ENCODE measurements at places on chromosomes 11 and 22.

DNA sequence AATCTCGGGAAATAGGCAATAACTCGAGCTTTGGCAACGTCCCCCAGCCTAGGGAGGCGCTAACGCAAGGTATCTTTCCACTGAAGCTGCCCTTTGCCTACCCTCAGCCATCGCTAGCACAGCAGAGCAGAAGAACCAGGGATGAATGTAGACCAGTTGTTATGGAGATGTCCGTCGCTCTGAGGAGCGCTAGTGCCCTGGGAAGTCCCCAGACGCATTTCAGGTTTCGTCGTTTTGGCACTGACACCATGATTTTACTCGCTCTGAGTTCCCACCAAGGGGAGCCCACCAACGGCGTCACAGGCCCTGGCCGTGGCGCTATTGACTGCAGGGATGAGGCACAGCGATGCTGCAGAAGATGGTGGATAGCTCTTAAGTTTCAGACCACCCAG is 22.7 kb upstream of the BDNF start:
- DNase-seq: no peak

- DNase-seq: no peak
These were observed 966 bp downstream of the AHNAK start for GRCh38 chr11:62545437-62546243.

- DNase-seq: no peak
These were observed 2.6 kb downstream of the PATZ1 start for GRCh38 chr22:31343235-31344191.

- DNase-seq: no peak
These were observed 24.1 kb upstream of the CDC42EP2 start for GRCh38 chr11:65290448-65291165.

DNA sequence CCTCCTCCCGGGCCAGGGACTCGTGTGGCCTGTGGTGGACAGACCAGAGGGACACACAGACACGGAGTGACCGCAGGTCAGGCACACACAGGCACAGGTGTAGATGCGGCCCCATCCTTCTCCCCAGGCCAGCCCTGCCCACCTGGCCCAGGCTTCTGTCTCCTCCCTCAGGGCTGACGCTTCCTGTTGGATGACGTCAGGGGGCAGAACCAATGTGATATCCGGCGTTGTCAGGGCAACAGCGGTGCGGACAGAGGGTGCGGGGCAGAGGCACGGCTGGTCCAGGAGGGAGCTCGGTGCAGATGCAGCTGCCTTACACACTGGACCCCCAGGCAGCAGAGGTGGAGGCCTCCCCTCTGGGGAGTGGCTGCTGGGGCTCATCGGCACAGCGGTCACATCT is 2.9 kb upstream of the TUBGCP6 start:
- DNase-seq: no peak

GRCh38 chr11:15929371-15929901 is 426.9 kb downstream of the SOX6 start:
- DNase-seq: no peak

GRCh38 chr11:80146232-80146631 is 705.4 kb upstream of the TENM4 start:
- DNase-seq: no peak

DNA sequence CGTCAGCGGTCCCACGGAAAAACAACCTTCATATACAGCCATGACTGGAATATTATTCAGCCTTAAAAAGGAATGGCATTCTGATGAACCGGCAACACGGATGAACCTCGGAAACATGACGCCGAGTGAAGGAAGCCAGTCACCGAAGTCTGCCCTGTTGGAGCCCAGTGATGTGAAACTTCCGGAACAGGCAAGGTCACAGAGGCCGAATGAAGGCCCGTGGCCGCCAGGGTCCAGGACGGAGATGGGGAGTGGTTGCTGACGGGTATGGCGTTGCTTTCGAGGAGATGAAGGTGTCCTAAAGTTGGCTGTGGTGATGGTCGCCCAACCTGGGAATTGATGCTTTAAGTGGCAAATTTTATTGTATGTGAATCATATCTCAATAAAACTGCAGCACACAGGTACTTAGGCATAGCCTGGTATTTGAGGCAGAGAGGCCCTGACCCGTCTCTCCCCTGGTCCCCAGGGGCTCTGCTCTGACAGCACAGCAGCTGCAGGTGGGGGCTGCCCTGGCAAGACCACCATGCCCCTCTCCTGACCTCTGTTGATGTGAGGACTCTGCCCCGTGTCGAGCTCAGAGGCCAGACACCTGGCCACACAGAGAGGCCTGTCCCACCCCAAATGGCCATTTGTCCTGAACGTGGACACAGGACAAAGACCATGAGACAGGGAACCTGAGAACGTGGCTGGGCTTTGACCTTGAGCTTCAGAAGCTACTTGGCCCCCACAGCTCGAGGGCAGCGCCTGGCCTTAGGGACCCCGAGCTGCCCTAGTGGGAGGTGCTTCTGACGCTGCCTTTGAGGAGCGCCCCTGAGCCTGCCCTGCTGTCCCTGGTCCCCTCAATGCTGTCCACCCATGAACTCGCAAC is 1090.8 kb downstream of the BRD1 start:
- no peak for DNase-seq

- DNase-seq: no peak
These were observed 151.9 kb upstream of the NECTIN1 start for GRCh38 chr11:119880873-119881272.

DNA sequence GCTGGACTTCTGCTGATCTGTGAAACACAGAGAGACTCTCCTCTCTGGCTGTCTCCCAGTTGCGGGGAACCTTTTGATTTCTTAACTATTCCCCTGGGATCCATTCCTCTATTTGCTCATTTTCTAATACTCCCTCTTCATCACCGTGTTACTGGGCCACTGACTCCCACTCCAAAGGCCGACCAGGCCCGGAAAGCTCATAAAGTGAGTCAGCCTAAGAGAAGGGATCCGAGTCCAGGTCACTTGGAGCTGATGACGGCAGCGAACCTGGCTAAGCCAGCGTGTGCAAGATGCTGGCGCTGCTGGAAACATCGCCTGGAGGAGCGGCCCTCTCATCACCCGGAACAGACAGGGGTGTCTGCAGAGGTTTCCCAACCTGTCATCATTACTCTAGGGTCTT is 112.8 kb downstream of the FBXO7 start:
- DNase-seq: no peak

DNA sequence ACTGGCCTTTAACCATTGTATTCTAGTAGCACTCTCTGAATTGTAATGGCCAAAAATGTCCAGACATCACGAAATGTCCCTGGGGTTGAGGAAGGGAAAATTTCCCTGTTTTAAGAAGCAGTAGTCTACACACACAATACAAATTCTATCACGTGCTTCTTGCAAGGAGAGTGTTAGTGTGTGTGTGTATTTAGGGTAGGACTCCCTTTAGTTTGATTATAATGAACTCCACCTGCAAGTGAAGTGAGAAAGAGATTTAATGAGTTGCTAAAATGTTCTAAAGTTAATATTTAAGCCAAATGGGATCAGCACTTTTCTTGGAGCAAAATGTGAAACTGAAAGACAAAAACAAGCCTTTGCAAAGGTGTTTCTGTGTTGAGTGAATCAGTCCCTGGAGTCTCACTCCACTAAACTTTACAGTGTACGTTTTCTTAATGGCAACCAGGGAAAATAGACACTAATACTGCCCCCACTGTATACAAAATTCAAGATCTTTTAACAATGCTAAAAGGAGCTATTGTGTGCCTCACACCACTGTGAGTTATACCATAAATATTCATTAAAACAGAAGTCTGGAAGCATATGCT is 590.3 kb upstream of the TENM4 start:
- no peak for DNase-seq

GRCh38 chr11:2138068-2138430 is 1.1 kb downstream of the IGF2 start:
- no peak for DNase-seq

DNA sequence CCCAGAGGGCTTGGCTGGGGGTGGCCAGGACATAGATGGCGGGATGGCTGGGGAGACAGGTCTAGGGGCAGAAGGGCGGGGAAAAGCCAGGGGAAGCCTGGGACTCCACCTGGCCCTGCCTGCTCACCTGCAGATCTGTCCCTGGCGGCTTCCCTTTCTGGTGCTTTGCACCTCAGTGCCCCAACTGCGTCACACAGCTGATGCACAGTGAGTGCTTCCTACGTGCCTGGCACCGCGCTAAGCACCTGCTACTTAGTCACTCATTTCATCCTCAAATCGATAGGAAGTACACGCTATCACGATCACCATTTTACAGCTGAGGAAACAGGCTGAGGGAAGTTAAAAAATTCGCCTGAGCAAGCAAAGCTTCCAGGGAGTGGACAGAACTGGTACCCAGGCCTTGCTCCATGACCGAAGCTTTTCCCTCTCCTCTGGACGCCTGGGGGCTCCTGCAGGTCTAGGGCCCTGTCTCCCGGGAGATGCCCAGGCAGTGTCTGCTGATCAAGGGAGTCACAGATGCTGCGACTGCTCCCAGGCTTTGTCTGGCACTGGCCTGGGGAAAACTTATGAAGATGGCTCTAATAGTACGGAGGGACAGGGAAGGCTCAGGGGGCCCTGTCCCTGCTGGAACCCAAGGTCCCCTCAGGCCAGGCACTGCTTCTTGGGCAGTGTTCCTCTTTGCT is 63.0 kb upstream of the TTLL12 start:
- DNase-seq: no peak

- no peak for DNase-seq
These were observed 889 bp upstream of the DMC1 start for GRCh38 chr22:38570779-38571364.

DNA sequence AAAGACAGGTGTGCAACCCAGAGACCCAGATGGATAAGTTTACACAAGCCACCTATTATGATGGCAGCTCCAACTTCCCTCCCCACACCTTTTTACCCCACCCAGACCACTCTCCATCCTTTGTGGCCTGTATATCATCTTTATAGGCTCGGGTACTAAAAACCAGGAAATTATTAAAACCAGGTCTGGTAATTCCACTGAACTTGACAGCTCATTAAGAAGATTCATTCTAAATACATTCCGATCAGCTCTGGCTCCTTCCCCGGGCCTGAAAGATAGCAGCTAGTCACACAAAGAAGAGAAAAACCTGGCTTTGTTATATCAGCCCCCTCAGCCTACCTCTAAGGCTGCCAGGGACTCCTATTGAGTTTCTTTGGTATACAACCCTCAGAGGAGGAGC is 67.9 kb upstream of the API5 start:
- no peak for DNase-seq

DNA sequence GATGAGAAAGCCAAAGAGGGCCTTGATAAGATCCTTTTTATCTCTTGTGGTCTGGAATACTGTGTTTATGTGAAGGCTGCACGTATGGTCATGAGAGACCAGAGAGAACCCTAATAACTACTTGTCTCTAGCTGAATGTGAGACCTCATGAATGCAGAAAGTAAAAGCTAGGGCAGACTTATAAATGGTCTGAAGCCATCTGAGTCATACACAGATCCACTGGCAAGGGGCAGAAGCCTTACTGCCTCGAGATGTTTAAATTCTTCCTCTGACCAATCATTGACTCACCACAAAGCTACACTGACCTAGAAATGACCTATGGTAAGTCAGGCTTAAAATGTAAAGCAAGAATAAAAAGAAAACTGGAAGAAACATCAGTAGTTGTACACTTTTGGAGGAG is 22.7 kb upstream of the OR4B1 start:
- no peak for DNase-seq

GRCh38 chr11:2748061-2748813 is 48.4 kb upstream of the KCNQ1OT1 start:
- no peak for DNase-seq

GRCh38 chr22:50115693-50116092 is 25.9 kb downstream of the MOV10L1 start:
- DNase-seq: no peak

DNA sequence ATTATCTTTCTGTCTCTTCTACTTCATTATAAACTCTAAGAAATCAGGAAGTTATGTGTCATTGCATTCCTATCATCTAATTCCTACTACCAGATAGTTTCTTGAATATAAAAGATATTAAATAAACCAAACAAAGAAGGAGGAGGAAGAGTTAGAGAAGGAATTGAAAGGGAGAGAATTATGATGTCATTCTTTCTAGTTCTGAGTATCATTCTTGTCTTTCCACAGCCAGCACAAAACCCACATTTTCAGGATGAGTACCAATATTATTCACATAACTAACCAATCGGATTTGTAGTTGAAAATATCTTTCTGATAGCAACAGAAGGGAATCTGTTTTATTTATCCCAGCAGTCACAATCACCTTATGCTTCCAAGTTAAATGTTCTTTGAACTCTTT is 13.3 kb downstream of the MS4A13 start:
- no peak for DNase-seq

DNA sequence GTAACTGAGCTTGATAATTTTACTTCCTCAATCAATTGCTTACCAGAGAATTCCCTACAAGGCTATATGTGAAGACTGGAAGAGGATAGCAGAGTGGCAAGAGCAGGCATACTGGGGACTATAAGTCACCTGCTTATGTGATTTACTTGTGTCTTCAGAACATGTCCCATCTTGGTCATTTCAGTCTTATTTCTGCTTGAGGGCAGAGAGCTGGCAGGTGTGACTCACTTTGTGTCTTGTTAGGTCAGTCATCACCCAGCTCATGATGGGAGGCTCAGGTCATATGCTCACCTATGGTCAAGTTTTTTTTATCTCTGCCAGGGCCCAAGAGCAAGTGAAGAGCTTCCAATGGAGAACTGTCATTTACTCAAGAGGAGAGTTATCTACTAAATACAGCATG is 6.2 kb downstream of the SRSF8 start:
- DNase-seq: no peak

GRCh38 chr11:1834062-1834610 is 654 bp upstream of the SYT8 start:
- no peak for DNase-seq

- peak; percentile 31 for DNase-seq
These were observed at the start of gene RIC3 for GRCh38 chr11:8168485-8169257. TSS of gene RIC3 (minus strand) at chr11:8169025. CDS start at chr11:8168989, 36 bp downstream.

DNA sequence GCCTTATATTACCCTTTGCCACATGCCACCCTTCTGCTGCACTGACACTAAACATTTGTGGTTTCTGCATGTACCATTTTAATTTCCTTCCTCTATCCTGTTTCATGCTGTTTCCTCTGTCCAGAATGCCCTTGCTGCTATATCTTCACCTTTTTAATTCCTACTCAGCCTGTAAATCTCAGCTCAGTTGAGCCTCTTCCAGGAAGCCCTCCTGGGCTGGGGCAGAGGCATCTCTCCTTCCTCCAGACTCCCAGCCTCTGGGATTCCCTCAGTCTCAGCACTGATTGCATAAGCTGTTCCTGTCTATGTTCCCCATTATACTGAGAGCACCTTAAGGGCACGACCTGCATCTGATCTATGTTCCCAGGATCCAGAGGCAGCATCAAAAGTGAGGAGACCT is 98.7 kb downstream of the RNF169 start:
- DNase-seq: no peak

- no peak for DNase-seq
These were observed 68.9 kb downstream of the C11orf58 start for GRCh38 chr11:16807306-16807705.

- peak; percentile 79 for DNase-seq
These were observed 3.5 kb downstream of the PHLDB1 start for GRCh38 chr11:118610773-118611432.

GRCh38 chr11:127018683-127019279 is 18.2 kb upstream of the KIRREL3 start:
- DNase-seq: no peak
